GM12878 (cell line): ENCODE measurements at places on chromosomes 12 and 14. TPM values are rescaled to one million over a fixed set of nuclear protein-coding genes. Genes with fewer than 3 reads are reported as not detected.

DNA sequence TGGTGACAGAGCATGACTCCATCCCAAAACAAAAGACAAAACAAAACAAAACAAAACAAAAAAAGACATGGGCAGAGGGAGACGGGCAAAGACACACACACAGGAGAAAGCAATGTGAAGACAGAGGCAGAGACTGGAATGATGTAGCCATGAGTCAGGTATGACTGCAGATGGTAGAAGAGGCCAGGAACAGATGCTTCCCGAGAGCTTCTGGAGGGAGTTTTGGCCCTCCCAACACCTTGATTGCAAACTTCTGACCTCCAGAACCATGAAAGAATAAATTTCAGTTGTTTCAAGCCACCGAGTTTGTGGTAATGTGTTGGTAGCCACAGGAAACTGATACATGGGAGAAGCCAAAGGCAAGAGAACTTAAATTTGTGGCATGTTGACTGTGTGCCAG is 27.1 kb downstream of the VWF start:
- no peak for DNase-seq

DNA sequence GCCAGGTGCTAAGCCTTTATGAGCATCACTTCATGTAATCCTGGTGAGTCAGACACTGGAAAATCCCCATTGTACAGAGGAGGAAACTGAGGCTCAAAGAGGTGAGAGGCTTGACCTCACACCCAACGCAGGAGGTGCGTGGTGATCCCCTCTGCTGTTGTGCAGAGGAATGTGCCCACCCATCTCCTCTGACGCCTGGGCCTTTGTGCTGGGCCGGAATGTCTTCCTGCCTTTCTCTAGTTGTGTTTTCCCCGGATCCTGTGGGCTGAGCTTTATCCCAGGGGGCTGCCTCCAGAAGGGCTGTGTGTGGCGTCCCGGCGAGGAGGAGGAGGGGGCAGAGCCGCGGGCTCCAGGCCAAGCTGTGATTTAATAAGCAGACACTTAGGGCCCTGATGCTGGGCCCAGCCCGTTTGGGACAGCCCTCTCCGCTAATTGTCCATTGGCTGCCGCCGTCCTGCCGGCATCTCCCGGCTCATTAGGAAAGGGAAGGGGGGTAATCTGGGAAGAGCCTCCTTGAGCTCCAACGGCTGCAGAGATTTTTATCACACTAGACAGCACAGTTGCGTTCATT is 653.6 kb downstream of the MED13L start:
- no peak for DNase-seq

GRCh38 chr14:100156776-100157175 is 2.7 kb downstream of the DEGS2 start:
- DNase-seq = no peak

DNA sequence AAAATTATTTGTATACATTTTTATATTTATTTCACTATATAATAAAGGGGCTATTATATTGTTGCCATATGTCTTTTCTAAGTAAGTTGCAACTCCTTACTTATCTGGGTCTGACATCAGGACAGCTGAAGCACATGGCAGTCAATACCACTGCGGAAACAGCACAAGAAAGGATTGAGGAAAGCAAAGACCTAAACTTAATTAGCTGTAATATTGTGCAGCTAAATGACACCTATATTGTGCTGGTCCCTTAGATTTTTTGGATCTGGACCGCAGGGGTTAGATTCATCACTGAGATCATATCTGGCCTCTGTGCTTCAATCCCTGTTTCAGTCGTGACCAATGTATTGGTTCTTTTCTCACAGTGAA is 359.6 kb upstream of the DIO2 start:
- DNase-seq = no peak

The PLBD1 gene
- polyA plus RNA-seq = 0.25 and 0.39 TPM in 2 replicates

- DNase-seq = no peak
Measured at GRCh38 chr12:38507839-38508238, 191.3 kb downstream of the ALG10B start.

The LMO3 gene
- polyA plus RNA-seq = 1.5 and 1.7 TPM in 2 replicates

DNA sequence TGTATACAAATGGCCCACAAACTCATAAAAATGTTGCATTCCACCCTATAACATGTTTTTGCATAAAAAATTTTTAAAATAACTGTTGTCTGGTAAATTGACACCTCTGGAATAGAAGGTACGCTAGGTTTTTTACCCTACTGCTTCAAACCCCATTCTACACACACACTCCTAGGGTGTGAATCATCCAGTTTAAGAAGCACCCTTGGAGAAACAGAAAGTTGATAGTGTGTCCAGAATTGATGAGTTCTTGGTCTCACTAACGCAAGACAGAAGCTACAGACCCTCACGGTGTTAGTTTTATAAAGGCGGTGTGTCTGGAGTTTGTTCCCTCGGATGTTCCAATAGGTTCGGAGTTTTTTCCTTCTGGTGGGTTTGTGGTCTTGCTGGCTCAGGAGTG is 158.5 kb downstream of the KLRB1 start:
- DNase-seq = no peak
